NCI-H69 (cell line): ENCODE measurements at places on chromosomes 6 and 20.

- DNase-seq: peak; percentile 22
Measured at GRCh38 chr20:63056236-63057170, 49.7 kb upstream of the BHLHE23 start.

GRCh38 chr20:38730167-38730988 lies 6.1 kb downstream of the SLC32A1 start:
- DNase-seq: no peak

DNA sequence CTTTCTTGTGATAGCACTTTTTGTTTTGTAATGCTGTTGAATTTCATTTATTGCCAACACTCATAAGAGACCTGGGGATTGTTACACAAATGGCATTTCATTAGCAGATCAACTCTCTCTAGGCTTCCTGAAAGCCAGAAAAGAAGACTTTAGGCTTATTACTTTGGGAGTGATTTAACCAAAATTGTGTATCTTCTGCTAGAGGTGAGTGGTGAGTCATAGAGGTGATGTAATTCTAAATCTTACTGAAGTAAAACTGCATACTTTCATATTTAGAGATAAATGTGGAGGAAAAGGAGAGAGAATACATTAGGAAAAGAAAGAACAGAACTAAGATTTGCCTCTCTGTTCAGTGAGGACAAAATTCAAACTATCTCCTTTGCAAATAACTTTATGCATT lies 304.7 kb upstream of the RGS17 start:
- no peak for DNase-seq

DNA sequence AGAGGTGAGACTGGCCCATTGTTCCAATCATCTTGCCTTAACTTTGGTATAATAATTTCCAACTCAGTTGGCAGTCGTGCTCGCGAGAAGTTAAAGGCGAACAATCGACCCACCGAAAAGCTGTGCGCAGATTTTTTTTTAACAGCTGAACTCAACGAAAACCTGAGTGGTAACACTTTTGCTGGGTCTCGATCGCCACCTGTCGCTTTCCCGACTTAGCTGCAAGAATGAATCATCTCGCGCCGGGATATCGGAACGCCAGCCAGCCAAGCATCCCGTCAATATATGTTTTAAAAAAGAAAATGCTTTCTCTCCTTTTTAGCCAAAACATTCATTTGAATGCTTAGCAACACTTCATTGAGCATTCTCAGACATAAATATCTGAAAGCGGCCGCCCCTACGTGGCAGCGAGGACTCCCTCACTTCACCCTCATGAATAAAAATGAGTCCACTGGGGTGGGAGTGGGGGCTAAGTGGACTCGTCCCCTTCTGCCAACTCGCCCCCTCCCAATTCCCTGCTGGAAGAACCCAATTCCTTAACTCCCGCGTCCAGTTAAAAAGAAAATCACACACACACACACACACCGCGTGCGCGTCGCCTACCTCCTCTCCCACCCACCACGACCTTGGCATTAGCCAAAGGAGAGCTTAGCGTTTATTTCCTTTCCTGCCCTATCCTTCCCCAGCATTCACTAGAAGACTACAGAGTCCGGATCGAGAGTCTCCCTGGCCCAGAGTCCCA lies 1.5 kb downstream of the COL12A1 start:
- DNase-seq: peak; percentile 76

- DNase-seq: peak; percentile 53
Measured at GRCh38 chr20:46316984-46317684, 8.8 kb upstream of the CDH22 start.
